ENCODE measurements at places on chromosomes 4 and X.

- DNase-seq: no peak
Measured at GRCh38 chr4:5747738-5748375, 36.9 kb downstream of the EVC start.

DNA sequence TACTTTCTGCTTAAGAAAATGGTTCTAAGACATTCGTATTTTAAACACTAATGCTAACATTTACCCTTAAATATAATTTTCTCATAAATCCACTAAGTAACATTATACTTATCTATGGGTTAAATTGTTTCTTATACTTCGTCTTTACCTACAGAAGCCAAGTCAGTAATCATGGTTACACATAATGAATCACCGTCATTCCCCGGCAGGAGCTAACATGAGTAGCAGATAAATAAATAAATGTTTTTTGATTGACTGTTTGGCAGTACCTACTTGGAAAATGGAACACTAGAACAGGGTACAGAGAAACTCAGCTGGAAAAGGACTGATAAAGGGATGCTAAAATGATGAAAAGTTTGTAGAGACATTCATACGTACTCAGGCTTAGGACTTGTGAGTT lies 430.4 kb downstream of the ACTRT1 start:
- no peak for DNase-seq

GRCh38 chr4:146371812-146372211 lies 149.9 kb downstream of the SLC10A7 start:
- no peak for DNase-seq

DNA sequence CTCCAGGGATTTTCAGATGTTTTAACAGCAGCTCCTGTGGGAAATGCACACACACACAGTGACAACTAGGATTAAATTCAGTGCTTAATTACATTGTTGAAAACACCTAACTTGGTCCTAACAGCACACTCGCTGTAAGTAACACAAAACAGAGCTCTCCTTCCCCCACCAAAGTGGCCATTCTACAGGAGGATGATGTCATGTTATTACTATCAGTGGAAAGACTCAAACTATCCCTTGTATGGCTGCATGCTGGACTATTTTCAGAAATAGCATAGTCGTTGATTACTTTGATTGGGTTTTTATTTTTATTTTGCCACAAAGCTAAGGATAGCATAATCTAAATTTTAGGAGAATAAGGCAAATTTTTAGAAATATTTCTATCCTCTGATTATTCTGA lies 406.3 kb downstream of the SPRY1 start:
- DNase-seq: no peak

DNA sequence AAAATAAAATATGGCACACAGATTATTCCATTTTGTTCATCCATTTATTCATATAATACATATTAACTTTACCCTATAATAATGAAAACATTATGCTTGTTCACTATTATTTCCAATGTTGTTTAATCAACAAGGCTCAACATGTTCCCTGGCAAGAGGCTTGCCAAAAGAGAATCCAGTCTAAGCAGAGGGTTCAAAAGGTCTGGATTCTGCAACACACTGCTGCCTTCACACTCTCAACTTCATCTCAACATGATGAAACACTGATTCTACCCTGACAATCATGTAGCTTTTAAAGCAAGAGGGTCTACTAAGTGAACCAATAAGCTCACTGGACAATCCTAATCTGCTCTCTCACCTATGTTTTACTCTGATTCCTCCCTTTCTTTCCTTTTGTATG lies 101.1 kb downstream of the MID1 start:
- DNase-seq: no peak

GRCh38 chr4:54104907-54105306 lies 4.9 kb downstream of the GSX2 start:
- no peak for DNase-seq

Data from cortex of kidney (tissue), 1 donor.